IPS DF 6.9 (cell line): ENCODE measurements at places on chromosomes 7 and 10.

DNA sequence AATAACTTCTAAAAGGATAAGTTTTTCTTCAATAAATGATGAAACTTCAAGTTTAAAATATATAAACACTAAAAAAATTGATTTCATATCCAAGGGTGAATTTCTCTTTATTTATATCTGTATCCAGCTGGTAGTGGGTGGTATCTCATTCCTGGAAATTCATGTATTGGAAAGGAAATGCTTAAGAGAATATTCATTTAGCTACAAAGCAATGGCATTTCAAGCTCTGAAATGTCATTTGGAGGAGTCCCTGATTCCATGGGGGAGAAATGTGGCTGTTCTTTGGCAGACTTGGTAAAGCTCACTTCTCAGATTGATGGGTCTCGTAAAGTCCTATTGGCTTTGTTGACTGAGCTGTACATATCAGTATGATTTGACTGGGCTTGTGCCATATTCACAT, 156.3 kb upstream of the TEX47 start:
- no peaks in the 10 kb centered on the region for H3K36me3 ChIP-seq
- no peak for DNase-seq
- H3K27me3 ChIP-seq, result no peaks in the 10 kb centered on the region
- no peak overlapping the region for H3K27ac ChIP-seq
- H3K4me1 ChIP-seq, result peaks cover 2% of the 10 kb centered on the region; the same call in 1 of the 2 replicates

- no peaks in the 10 kb centered on the region for H3K36me3 ChIP-seq
- no peak overlapping the region for H3K4me3 ChIP-seq
- H3K27ac ChIP-seq, result no peak overlapping the region
- H3K27me3 ChIP-seq, result no peaks in the 10 kb centered on the region
Measured at GRCh38 chr7:70069977-70070376, 471.7 kb downstream of the AUTS2 start.

GRCh38 chr7:40516376-40516775, 381.6 kb downstream of the SUGCT start:
- no peak for DNase-seq
- H3K4me3 ChIP-seq, result no peak overlapping the region
- no peaks in the 10 kb centered on the region for H3K27me3 ChIP-seq
- no peak overlapping the region for H3K27ac ChIP-seq
- no peaks in the 10 kb centered on the region for H3K4me1 ChIP-seq

GRCh38 chr7:38909870-38910269, 879 bp upstream of the VPS41 start:
- H3K4me1 ChIP-seq, result no peaks in the 10 kb centered on the region
- no peaks in the 10 kb centered on the region for H3K36me3 ChIP-seq
- DNase-seq, result no peak

DNA sequence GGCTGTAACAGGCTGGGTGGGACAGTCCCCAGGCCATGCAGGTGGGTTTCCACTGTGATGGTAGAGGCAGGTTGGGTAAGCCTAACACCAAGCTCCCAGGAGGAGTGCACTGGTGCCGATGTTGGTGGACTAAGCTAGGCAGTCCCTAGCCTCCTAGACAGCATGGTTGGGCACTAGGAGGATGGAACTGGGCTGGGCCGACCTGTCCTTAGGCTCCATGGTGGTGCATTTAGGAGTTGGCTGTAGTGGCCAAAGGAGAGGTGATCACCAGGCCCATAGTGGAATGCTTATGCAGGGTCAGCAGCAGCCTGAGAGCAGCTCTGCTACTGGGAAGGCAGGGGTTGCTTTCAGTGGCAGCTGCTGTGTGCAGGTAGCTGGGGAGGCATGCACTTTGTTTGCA, 247.7 kb upstream of the CNTNAP2 start:
- H3K4me1 ChIP-seq, result no peaks in the 10 kb centered on the region
- no peak for DNase-seq
- no peaks in the 10 kb centered on the region for H3K27me3 ChIP-seq
- no peaks in the 10 kb centered on the region for H3K36me3 ChIP-seq
- H3K4me3 ChIP-seq, result no peak overlapping the region

DNA sequence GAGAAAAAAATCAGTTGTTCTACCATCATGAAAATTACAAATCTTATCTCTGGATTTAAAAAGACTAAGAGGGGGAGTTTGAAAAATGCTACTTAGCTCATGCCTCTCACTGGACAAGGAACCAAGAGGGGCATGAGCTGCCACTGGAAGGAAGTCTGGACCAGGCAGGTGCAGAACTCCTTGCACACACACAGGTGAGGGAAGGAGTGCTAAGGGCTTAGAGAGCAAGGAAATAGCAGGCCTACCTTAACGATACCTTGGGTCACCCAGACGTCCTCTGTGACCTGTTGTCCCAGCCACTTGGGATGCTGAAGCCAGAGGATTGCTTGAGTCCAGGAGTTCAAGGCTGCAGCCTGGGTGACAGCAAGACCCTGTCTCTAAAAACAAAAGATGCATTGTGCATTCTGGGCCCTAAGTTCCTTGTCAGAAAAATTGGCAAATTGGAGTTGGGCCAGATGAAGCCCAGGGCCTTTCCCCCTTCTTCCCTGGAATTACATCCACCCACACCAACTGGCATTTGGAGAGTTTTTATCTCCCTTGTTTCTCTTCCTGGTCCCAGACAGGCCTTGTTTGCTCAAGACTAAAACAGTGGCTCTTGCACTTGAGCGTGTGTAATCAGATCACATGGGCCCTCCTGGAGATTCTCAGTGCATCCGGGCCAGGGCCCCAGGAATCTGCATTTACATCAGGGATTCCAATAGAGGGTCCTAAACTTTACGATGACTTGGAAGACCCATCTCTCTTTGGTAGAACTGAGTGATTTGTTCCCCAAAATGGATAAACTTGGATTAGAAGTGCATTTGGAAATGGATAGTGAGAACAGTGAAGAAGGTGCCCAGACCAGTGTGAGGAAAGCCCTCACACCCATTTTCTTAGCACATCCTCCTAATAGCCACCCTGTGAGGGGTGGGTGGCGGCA, 3.0 kb downstream of the DDIT4 start:
- peaks cover 3% of the 10 kb centered on the region; the same call in 1 of the 2 replicates for H3K36me3 ChIP-seq
- peaks cover 3% of the 10 kb centered on the region for H3K4me1 ChIP-seq
- H3K27ac ChIP-seq, result no peak overlapping the region
- H3K27me3 ChIP-seq, result no peaks in the 10 kb centered on the region

DNA sequence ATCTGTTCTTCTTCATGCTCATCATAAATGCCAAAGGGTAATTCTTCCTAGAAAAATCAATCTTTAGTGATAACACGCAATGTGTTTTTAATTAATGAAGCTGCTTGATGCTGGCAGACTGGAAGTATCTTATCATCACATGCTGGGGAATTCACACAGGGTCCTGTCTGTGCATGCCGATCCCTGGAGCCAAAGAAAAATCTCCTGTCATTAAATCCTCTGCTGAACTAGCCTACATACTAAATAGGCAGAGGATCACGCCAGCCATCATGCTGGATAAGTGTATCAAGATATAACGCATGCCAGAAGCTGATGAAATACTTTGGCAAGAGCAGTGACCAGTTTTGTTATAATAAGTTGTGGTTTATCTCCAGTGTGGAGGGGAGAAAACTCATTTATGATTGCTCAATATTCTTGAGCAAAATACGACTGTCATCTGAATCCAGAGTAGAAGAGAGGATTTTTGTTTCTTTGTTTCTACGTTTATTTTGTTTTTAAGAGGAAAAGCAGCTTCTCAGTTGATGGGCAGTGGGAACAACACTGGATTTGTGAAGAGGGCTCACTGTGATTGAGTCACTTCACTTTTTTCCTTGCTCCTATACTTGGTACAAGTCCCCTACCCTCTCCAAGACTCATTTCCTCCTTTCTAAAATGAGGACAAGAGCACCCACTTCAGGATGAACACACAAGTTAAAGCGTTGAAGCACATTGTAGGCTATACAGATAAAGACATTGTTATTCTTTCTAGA, 649.1 kb downstream of the TNS3 start:
- H3K36me3 ChIP-seq, result no peaks in the 10 kb centered on the region
- no peak overlapping the region for H3K4me3 ChIP-seq
- H3K4me1 ChIP-seq, result no peaks in the 10 kb centered on the region
- DNase-seq, result no peak
- H3K27ac ChIP-seq, result no peak overlapping the region

DNA sequence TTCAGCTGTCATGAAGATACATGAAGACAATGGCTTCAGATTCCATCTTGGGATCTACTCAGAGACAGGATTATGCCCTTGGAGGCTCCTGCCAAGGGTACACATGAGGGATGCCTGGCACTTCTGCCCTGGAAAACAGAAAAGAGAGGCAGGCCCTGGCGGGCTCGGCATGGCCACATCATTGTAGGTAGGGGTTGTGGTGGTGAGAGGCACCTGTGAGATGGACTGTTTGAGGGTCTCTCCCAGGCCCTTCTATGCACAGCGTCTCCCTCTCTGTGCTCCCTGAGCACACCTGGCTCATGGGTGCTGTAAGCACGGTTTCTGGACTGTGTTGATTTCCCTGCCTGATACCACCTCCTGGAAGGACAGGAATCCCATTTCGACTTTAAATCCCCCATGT, 304.3 kb downstream of the GLRX3 start:
- no peak overlapping the region for H3K27ac ChIP-seq
- no peak for DNase-seq
- H3K4me1 ChIP-seq, result no peaks in the 10 kb centered on the region
- no peak overlapping the region for H3K4me3 ChIP-seq

GRCh38 chr10:69810675-69811397, 9.1 kb downstream of the COL13A1 start:
- DNase-seq, result no peak
- H3K4me1 ChIP-seq, result peaks cover 5% of the 10 kb centered on the region
- H3K36me3 ChIP-seq, result no peaks in the 10 kb centered on the region
- H3K4me3 ChIP-seq, result no peak overlapping the region
- H3K27ac ChIP-seq, result no peak overlapping the region
- no peaks in the 10 kb centered on the region for H3K27me3 ChIP-seq

- no peaks in the 10 kb centered on the region for H3K27me3 ChIP-seq
- H3K4me1 ChIP-seq, result no peaks in the 10 kb centered on the region
- no peaks in the 10 kb centered on the region for H3K36me3 ChIP-seq
- no peak overlapping the region for H3K27ac ChIP-seq
Measured at GRCh38 chr7:155864271-155864985, 52.2 kb upstream of the SHH start.

- H3K27ac ChIP-seq, result no peak overlapping the region
- H3K36me3 ChIP-seq, result no peaks in the 10 kb centered on the region
- no peak overlapping the region for H3K4me3 ChIP-seq
- DNase-seq, result no peak
- H3K27me3 ChIP-seq, result no peaks in the 10 kb centered on the region
Measured at GRCh38 chr10:31694126-31694685, 234.4 kb downstream of the ARHGAP12 start.

GRCh38 chr10:117373823-117374505, 1.3 kb downstream of the PDZD8 start:
- no peaks in the 10 kb centered on the region for H3K36me3 ChIP-seq
- H3K27me3 ChIP-seq, result peaks cover 3% of the 10 kb centered on the region; the same call in 1 of the 2 replicates
- DNase-seq, result no peak
- H3K4me1 ChIP-seq, result no peaks in the 10 kb centered on the region; the same call in 1 of the 2 replicates

- no peak overlapping the region for H3K27ac ChIP-seq
- H3K4me1 ChIP-seq, result no peaks in the 10 kb centered on the region
- H3K36me3 ChIP-seq, result no peaks in the 10 kb centered on the region
- no peaks in the 10 kb centered on the region for H3K27me3 ChIP-seq
- H3K4me3 ChIP-seq, result no peak overlapping the region
Measured at GRCh38 chr7:146943483-146943882, 826.9 kb downstream of the CNTNAP2 start.

GRCh38 chr7:34991938-34992840, 45.1 kb downstream of the DPY19L1 start:
- H3K4me3 ChIP-seq, result no peak overlapping the region
- no peak for DNase-seq
- H3K36me3 ChIP-seq, result no peaks in the 10 kb centered on the region
- H3K4me1 ChIP-seq, result no peaks in the 10 kb centered on the region

DNA sequence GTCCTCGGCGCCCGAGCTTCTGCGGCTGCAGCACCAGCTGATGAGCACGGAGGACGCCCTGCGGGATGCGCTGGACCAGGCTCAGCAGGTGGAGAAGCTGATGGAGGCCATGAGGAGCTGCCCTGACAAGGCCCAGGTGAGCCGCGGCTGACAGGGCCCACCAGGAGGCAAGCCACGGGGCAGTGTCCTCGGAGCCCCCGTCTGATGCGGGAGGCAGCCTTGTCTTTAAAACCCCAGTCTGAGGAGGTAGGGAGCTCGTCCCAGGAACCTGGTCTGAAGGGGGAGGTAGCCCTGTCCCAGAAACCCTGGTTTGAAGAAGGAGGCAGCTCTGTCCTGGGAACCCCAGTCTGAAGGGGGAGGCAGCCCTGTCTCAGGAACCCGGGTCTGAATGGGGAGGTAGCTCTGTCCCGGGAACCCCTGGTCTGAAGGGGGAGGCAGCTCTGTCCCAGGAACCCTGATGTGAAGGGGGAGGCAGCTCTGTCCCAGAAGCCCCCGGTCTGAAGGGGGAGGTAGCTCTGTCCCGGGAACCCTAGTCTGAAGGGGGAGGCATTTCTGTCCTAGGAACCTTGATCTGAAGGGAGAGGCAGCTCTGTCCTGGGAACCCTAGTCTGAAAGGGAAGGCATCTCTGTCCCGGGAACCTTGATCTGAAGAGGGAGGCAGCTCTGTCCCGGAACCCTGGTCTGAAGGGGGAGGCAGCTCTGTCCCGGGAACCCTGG, 53.1 kb upstream of the GTF2IRD1 start:
- peaks cover 6% of the 10 kb centered on the region; the same call in 1 of the 2 replicates for H3K36me3 ChIP-seq
- H3K27me3 ChIP-seq, result no peaks in the 10 kb centered on the region
- H3K4me1 ChIP-seq, result no peaks in the 10 kb centered on the region
- H3K4me3 ChIP-seq, result no peak overlapping the region
- DNase-seq, result no peak
- no peak overlapping the region for H3K27ac ChIP-seq

DNA sequence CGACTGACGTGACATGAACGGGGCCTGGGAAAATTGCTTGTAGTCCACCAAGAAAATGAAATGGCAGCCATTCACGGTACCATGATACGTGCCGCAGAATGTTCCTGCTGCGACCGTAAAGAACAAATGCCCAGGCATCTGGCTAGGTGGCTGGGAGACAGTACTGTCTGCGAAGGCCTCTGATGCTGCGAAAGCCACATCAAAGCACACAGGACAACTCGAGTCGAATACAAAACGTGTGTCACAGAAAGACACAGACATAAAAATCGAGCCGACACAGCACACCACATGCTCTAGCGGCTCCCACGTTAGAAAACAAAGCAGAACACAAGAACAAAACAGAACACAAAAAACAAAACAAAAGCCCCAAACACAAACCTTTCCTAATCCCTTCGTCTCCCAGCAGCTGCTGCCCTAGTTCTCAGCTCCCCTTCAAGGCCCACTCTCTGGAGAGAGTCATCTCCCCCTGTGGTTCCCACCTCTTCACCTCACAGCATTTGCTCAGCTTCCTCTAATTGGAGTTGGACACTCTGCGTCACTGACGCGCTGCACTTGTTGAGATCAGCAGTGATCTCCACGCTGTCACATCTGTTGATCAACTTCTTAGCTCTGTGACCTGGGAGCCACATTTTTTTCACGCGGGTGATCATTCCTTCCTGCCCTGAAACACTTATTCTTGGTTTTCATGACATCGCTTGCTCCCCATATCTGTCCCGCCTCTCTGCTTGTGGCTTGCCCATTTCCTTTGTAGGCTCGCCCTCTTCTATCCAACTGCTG, 112.2 kb downstream of the CLEC2L start:
- DNase-seq, result no peak
- no peak overlapping the region for H3K27ac ChIP-seq
- H3K4me3 ChIP-seq, result no peak overlapping the region
- H3K36me3 ChIP-seq, result no peaks in the 10 kb centered on the region
